Fibroblast of the aortic adventitia (primary cell): ENCODE measurements at places on chromosomes 7 and 10.

DNA sequence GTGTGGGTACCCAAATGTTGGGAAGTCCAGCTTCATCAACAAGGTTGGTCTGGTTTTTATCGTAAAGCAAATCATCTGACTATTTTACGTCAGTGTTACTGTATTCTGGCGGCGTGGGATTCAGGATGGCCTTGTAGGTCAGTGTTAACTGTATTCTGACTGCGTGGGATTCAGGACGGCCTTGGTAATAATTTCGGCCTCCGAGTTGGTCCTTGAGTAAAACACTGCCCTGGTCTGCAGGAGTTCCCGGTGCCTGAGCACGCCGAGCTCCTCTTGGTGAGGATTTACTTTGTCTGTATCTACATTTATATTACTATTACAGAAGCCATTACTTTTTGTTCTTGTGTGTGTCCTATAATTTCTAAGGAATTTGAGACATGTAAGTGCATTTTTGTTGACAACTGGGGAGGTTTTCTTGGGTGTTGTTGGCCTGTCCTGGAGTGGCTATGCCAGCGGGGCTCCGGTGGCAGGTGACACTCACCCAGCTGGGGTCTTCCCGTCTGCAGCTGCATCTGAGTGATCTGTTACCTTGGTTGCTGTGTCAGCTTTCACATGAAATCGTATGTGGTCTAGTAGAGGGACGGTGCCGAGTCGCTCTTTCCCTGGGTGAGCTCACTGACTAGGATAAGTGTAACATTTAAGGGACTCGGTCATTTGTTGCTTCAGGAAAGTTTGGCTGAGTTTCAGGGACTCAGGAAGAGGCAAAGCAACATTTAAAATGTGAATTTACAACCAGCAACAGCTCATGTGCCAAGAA, 9.2 kb downstream of the GTPBP4 start:
- no peak for DNase-seq

- no peak for DNase-seq
Observed at GRCh38 chr7:75694638-75695399, 43.9 kb downstream of the HIP1 start.

- no peak for DNase-seq
Observed at GRCh38 chr7:84354866-84355265, 160.3 kb upstream of the SEMA3A start.

DNA sequence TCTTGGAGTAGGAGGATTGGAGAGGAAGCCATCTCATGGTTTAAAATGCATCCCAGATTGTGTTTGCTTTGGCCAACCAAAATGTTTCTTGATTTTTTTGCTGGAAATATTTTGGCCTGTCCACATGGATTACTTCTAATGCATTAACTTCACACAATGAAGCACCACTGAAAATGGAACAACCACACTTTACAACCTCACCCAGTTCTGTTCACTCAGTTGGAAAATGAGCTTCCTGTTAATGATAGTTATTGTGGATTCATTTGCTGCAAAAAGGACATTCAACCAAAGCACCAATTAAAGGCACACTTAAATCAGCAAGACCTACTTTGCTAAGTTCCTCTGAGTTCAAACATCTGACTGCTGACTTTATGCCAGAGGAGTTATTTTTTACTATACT, 11.3 kb upstream of the A1CF start:
- DNase-seq, result no peak

- DNase-seq, result no peak
Observed at GRCh38 chr10:29585488-29585976, 49.2 kb downstream of the SVIL start.
